ENCODE measurements at places on chromosomes 13 and 19. TPM values are rescaled to one million over a fixed set of nuclear protein-coding genes. Genes with fewer than 3 reads are reported as not detected.

The ELSPBP1 gene
- total RNA-seq: not detected

The ZNF628 gene
- 7.9 TPM for total RNA-seq

The TICAM1 gene
- total RNA-seq: 10.3 TPM

The CXCL17 gene
- total RNA-seq: not detected

The UPK1A gene
- 0.52 TPM for total RNA-seq

The CRLF1 gene
- total RNA-seq: 5.1 TPM

The LRRC63 gene
- total RNA-seq: 0.08 TPM

The ACOD1 gene
- not detected for total RNA-seq

The ZNF844 gene
- total RNA-seq: not detected

The FFAR1 gene
- total RNA-seq: 0.07 TPM

The APLP1 gene
- 88.4 TPM for total RNA-seq

The ATP1A3 gene
- 4.5 TPM for total RNA-seq

The HCST gene
- 0.45 TPM for total RNA-seq

The PNMA8B gene
- total RNA-seq: not detected

The AXL gene
- total RNA-seq: 96.9 TPM

The PDE4A gene
- 4.2 TPM for total RNA-seq

The ZNF549 gene
- total RNA-seq: 2.2 TPM

The CEACAM1 gene
- 1.7 TPM for total RNA-seq

The DNM2 gene
- 54.7 TPM for total RNA-seq

The CYP2A6 gene
- total RNA-seq: not detected

The OR7C1 gene
- not detected for total RNA-seq

The C5AR1 gene
- 1.5 TPM for total RNA-seq

The KLHL1 gene
- total RNA-seq: not detected

The GSX1 gene
- not detected for total RNA-seq

The ATP4A gene
- total RNA-seq: not detected

The SMAD9 gene
- 0.14 TPM for total RNA-seq

The ZNF442 gene
- total RNA-seq: not detected

The TLE6 gene
- total RNA-seq: 4.4 TPM

The C13orf42 gene
- not detected for total RNA-seq

The CILP2 gene
- total RNA-seq: 0.21 TPM

The ZNF284 gene
- 0.30 TPM for total RNA-seq

The PDX1 gene
- total RNA-seq: not detected

The FOXA3 gene
- 0.91 TPM for total RNA-seq

The C13orf46 gene
- 0.14 TPM for total RNA-seq

The KLK15 gene
- total RNA-seq: not detected

The CEACAM7 gene
- 0.03 TPM for total RNA-seq

The SIGLEC8 gene
- not detected for total RNA-seq

The CYP4F8 gene
- total RNA-seq: not detected

The ZNF208 gene
- total RNA-seq: not detected

The UBE2L5 gene
- total RNA-seq: not detected

The ACP7 gene
- 0.06 TPM for total RNA-seq

The ZNF253 gene
- total RNA-seq: not detected

The TEX29 gene
- not detected for total RNA-seq

The CPB2 gene
- not detected for total RNA-seq

The SARS2 gene
- 52.0 TPM for total RNA-seq

The HSPB6 gene
- total RNA-seq: 0.27 TPM

The ZNF285 gene
- 2.5 TPM for total RNA-seq

The ADM5 gene
- 3.1 TPM for total RNA-seq

The MEF2B gene
- 0.37 TPM for total RNA-seq

The ENOX1 gene
- total RNA-seq: 2.3 TPM

The PSG6 gene
- total RNA-seq: not detected

Measured in A549 treated with Hydrocortisone at 1 μM for 4 hours (cell line).